ENCODE measurements at places on chromosomes 16 and 17.

GRCh38 chr16:49625311-49626065 is 230.4 kb downstream of the ZNF423 start:
- DNase-seq = no peak

DNA sequence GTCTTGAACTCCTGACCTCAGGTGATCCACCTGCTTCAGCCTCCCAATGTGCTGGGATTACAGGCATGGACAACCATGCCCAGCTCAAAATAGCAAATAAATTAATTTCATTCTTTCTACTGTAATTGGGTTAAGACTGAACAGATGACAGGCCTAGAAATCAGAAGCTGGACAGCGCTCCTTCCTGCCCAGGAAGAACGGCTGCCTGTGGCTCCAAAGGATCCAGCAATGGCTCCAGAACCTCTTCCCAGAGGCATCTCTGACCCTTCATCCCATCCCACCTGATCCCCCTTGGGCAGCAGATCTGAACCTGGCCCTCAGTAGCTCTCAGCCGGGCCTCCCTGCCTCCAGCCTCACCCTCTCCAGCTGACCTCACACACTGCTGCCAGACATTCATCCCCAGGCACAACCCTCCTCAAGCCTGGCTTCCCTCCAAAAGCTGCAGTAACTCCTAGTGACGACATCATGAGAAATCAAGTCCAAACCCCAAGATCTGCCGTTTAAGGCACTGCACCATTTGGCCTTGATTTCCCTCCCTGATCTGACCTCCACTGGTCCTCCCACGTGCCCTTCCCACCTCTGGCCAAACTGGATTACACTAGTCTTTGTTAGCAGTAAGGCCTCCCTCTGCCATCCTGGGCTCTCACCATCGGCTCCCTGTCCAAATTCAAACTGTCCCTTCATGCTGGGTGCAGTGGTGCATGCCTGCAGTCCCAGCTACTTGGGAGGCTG is 3.1 kb upstream of the MIF4GD start:
- DNase-seq = no peak

GRCh38 chr17:47776330-47777197 is 43.5 kb downstream of the TBX21 start:
- no peak for DNase-seq

DNA sequence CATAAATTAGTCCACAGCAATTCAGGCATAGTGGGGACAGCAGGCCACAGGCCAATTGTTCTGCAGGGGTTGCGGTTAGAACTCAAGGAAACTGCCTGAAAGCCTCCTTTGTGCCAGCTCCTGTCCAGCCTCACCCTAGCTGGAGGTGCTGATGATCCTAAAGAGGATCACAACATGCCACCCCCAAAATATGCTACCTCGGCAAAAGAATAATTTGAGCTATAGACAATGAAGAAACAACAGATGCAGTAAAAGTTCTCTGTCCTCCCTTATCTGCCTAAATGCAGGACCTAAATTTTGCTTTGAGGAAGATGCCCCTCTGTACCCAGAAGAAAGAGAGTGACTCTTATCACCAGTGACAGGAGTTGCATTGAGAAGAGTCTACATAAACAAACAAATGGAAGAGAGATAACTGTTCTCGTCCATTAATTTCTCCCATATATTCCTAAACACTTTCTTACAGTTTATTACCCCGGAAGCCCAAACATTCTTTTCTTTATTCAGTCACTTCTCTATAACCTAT is 14.7 kb downstream of the ALOX15 start:
- DNase-seq = no peak

DNA sequence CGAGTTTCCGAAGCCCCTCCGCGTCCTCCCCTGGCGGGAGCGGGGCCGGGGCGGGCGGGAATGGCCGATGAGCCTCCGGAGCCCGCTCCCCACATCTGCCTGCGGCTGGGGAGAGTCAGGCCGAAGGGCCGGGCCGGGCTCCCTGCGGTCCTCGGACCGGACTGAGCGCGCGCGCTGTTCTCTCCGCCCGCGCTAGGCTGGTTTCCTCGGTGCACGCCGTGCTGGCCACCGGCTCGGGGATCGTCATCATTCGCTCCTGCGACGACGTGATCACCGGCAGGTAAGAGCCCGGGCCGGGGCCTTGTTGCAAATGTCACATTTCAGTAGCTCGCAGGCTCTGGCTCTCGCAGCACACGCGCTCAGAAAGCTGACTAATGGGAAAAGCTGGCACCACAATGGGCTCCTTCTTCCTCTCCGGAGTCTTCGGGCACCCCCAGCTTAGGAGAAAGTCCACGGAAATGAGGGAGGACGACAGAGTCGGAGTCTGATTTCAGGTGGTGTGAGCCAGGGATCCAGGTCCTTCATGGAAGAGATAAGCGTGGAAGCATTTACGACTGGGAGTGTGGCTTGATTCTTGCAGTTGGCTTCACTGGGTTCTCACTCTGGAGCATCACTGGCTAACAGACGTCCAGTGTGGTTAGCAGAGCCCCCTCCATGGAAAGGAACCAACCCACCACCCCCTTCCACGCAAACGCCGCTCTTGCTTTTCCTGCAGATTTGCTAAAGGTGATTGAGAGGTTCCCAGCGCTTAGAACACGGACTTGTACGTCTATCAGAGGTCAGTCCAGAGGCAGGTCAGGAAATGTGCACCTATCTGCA is 715 bp downstream of the TLCD3A start:
- DNase-seq = no peak

- no peak for DNase-seq
Observed at GRCh38 chr17:82246365-82247181, 17.7 kb downstream of the SLC16A3 start.

- DNase-seq = no peak
Observed at GRCh38 chr17:52105591-52105990, 52.9 kb downstream of the CA10 start.

- DNase-seq = no peak
Observed at GRCh38 chr17:27446569-27447301, 9.5 kb upstream of the KSR1 start.

GRCh38 chr17:72063756-72064450 is 56.9 kb upstream of the SOX9 start:
- DNase-seq = no peak

DNA sequence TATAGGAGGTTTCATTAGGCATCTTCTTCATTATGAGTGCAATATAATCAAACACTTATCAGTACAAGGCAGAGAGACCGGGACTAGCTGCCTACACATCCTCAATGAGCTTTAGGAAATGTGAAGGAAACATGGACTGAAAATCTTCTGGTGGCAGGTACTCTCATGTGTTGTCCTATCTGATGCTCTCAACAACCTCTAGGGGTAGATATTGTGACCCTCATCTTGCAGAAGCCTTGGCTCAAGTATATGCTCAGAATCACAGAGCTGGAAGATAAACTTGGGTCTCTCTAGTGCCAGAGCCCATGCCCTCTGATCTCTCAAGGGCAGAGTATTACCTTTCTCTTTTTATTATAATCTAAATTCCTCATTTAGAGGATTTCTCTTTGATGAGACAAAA is 181.6 kb upstream of the C17orf78 start:
- no peak for DNase-seq

DNA sequence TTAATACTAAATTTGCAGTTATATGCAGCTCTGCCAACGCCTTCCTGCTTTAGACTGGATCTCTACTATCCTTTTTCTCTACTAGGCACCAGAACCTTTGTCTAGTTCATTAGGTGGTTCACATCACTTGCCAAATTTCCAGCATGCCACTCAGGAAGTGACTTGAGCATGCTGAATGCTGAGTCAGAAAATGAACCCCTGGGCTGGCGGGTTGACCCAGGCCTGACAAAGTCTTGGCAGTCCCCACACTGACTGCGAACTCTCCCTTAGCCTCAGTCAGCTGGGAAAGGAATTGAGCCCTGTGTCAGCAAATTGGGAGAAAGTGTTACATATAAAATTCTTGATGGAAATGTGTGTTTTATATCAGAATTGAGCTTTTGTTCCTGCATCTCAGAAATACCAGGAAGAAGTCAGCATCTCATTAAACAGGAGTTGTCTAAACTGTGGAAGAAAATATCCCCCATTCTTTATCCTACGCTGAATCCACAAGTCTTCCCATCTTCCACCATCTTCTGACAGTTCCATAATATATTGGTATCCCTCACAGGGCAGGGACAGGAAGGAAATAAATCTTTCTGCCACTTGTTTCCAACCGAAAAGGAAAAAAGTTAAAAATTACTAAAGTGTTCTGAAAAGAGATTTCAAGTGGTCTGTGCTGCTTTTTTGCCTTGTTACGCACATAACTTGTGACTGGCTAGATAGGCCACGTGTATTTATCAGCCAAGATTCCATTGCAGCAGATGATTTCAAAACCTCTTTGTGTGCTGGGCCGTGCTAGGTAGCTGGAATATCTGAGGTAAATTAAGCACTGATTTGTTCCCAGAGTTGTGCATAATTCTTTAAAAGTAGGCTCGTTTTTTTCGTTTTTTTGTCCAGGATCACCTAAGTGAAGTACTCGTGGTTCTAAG is 16.7 kb upstream of the SLC12A3 start:
- no peak for DNase-seq

DNA sequence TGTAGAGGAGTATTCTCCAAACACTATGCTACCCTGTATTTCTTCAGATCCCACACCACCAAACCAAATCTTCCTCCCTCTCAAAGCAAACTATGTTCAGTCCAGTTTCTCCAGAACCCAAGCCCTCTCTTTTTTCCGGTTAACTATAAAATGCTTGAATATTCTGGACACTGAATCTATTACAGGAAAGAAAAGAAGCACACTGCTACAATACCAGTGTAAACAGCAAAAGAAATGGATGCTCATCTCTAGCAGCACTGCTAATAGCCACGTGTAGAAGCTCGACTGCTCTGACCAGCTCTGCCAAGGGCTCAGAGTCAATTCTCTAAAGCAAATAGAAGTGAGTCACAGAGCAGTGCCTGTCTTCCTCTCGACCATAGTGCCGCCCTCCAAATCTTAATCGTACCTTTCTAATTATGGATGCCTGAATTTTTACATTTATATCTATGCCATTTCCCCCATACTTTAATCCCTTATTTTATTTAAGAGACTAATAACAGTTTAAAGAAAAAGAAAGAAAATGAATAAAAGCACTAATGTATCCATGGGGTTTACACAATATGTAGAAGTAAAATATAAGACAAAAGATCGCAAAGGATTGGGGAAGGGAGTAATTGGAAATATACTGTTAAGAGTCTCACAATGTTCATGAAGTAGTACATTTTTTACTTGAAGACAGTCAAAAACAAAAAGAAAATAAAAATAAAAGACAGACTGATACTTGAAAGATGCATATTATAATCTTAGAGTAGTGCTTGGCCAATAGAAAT is 154.5 kb downstream of the PARN start:
- no peak for DNase-seq

DNA sequence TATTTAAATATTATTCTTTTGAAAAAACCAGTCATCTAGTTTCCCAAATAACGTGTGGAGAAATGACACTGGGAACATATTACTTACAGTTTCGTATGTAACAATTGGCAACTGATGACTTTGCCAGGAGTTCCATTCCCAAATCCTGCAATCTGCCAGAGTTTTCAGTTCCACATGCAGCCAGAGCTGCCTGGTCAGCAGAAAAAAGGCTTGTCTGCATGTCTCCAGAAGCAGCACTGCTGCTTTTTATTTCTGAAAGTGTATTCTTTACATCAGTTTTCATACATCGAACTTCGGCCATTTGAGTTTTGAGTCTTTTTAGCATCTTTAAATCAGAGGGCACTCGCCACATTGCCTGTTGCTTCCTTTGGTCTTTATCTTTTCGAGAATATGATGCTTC is 78.4 kb downstream of the TRIM37 start:
- DNase-seq = no peak

DNA sequence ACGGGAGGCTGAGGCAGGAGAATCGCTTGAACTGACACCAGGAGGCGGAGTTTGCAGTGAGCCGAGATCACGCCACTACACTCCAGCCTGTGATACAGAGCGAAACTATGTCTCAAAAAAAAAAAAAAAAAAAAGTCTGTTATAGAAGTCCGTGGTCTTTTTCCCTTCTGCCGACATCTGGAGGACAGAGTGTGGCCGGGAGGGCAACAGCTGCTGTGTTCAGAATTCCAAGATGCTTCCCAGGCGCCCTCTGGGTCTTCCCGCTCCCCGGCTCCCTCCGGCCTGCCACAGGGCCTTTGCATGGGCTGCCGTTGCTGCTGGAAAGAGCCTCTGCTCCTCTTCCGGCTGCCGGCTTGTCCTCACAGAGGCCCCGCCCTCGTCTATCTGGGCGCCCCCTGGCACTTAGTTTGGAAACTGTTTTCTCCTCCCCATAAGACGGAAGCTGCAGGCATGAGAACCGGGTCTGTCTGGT is 2.4 kb upstream of the CACNA1H start:
- DNase-seq = peak; percentile 6

All from stimulated activated CD8-positive, alpha-beta memory T cell treated with anti-CD3 and anti-CD28 coated beads, Interleukin-4, amount 100 ng/mL, for 24 hours (primary cell).